ENCODE measurements at places on chromosomes 7 and 10. TPM values are rescaled to one million over a fixed set of nuclear protein-coding genes. Genes with fewer than 3 reads are reported as not detected.

DNA sequence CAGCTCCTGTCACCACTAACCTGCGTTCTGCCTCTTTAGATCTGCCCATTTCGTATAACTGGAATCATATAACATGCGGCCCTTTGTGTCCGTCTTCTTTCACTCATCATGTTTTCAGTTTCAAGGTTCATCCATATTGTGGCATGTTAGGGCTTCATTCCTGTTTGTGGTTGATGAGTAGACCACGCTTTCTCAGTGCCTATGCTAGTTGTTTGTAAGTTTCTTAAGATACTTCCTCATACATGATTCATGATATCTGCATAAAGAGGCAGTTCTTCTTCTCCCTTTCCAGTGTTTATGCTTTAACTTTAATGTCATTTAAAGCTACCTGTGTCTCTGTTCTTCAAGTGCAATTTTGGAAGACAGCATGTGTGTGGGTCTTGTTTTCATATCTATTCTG, 79.5 kb upstream of the FAM20C start:
- DNase-seq = no peak

GRCh38 chr7:48009257-48009656, 19.6 kb downstream of the SUN3 start:
- DNase-seq = no peak

DNA sequence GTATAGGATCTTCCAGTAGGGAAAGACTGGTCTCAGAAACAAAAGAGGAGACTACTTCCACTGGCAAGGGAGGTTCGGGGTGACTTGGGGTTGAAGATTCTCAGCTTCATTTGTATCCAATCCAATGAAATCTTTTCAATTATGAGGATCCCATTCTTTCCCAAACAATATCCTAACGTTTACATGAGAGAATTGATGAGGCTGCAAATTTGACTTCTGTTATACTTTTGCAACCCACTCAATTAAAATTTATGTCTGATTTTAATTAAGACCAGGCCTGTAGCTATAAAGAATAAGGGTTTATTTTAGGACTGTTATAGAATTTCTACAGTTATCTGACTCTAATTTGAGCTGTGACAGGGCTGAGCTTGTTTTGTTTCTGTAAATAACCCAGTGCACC, 251.5 kb downstream of the ANKRD7 start:
- no peak for DNase-seq

Gene ANXA8
- not detected for total RNA-seq

DNA sequence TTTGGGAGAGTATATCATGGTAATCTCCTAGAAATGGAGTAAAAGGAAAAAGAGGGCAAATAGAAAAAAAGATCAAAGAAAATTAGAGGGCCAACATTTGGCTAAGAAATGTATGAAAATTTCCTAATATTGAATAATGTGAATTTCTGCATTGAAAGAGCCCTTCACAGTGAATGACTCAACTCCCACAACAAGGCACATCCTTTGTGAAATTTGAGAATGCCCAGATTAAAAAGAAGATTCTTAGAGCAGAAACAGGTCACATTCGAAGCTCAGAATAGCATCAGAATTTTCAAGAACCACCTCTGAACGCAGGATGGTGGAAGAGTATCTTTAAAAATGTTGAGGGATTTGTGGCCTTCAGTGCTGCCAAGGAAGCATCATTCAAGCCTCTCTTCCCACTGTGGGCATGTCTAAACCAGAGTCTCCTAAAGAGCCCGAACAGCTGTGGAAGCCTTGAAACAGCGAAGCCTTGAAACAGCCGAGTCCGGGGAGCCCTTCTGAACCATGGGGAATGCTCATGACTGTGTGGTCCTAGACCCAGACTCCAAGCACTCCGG, 43.6 kb downstream of the GUSB start:
- DNase-seq = no peak

Gene XPNPEP1
- total RNA-seq = 112 TPM

DNA sequence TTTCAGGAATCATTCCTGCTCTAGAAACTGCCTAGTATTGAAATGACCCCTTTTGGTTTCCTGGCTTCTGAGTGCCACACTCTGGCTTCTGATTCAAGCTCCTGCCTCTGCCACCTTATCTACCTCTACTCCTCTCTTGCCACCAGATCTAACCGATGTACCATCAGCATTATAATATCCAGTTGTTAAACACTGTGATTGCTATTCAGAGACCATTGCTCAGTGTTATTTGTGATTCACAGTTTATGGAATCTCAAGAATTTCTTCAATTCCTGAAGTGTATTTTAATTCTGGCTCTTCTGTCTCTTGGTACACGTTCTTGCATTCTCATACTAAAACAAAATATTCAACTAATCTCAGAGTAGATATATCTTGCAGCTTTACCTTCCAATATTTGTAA, 88.7 kb downstream of the DYNC1I1 start:
- DNase-seq = no peak

Gene LEP
- total RNA-seq = 0.14 TPM

Gene CTAGE15
- not detected for total RNA-seq

Gene SPDYE9
- not detected for total RNA-seq

GRCh38 chr10:124315591-124316270, 103.0 kb downstream of the OAT start:
- DNase-seq = no peak

Gene PPP1R3A
- 0.08 TPM for total RNA-seq

Data from pancreas (tissue), 10 donors.